Neural progenitor cell (in vitro differentiated cells): ENCODE measurements at places on chromosomes 12 and 14. TPM values are rescaled to one million over a fixed set of nuclear protein-coding genes. Genes with fewer than 3 reads are reported as not detected.

The MYF5 gene
- not detected in 2 replicates for total RNA-seq

The TNS2 gene
- total RNA-seq: 0.24 and 0.28 TPM in 2 replicates

GRCh38 chr14:99822800-99823455, 29.7 kb downstream of the EML1 start:
- H3K4me3 ChIP-seq: no peak overlapping the region
- no peak for DNase-seq
- H3K27ac ChIP-seq: no peak overlapping the region
- no peaks in the 10 kb centered on the region for H3K27me3 ChIP-seq
- peaks cover 24% of the 10 kb centered on the region for H3K4me1 ChIP-seq

- peaks cover 54% of the 10 kb centered on the region for H3K27me3 ChIP-seq
- H3K4me1 ChIP-seq: peaks cover 3% of the 10 kb centered on the region
- H3K27ac ChIP-seq: no peak overlapping the region
- peaks cover 7% of the 10 kb centered on the region for H3K36me3 ChIP-seq
Measured at GRCh38 chr12:122205053-122205925, 1.8 kb downstream of the B3GNT4 start.

DNA sequence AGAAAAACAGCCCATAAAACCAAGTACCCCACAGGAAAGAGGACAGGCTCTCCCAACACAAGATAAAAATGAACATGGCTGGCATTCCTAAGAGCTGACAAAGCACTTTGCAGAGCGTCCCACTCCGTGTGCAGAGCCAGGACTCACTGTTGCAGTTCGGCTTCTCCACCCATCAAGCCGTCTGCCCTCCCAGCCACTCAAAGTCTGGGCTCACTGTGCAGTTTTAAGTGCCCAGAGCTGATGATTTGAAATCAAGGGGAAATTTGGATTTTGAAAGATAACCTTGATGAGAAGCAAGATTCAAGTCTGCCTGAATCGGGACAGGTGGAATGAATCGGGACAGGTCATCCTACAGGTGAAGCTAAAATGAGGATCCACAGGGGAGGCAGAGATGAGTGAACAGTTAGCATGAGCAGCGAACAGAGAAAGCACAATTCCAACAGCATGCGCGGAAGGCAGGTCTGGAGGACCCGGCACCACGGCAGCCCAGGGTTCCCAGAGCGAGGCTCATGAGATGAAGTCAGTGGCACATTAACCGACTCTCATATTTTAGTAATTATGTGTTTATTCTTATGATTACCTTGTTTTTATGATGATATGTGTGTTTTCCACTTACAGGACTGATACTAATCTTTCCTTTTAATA, 39.8 kb upstream of the GPR68 start:
- no peaks in the 10 kb centered on the region for H3K4me1 ChIP-seq
- H3K27me3 ChIP-seq: no peaks in the 10 kb centered on the region
- no peak for DNase-seq
- H3K27ac ChIP-seq: no peak overlapping the region
- H3K36me3 ChIP-seq: no peaks in the 10 kb centered on the region

GRCh38 chr12:40522837-40523236, 169.4 kb upstream of the CNTN1 start:
- no peaks in the 10 kb centered on the region for H3K27me3 ChIP-seq
- no peak for DNase-seq
- no peak overlapping the region for H3K27ac ChIP-seq
- no peaks in the 10 kb centered on the region for H3K4me1 ChIP-seq

- H3K27ac ChIP-seq: no peak overlapping the region
- H3K4me3 ChIP-seq: no peak overlapping the region
- H3K27me3 ChIP-seq: no peaks in the 10 kb centered on the region
- DNase-seq: no peak
- H3K4me1 ChIP-seq: no peaks in the 10 kb centered on the region
- H3K36me3 ChIP-seq: no peaks in the 10 kb centered on the region
Measured at GRCh38 chr12:102376781-102377180, 103.6 kb downstream of the IGF1 start.
